ENCODE measurements at places on chromosomes 4 and X.

GRCh38 chrX:65203545-65203944 lies 227.3 kb upstream of the ZC4H2 start:
- no peak for DNase-seq

DNA sequence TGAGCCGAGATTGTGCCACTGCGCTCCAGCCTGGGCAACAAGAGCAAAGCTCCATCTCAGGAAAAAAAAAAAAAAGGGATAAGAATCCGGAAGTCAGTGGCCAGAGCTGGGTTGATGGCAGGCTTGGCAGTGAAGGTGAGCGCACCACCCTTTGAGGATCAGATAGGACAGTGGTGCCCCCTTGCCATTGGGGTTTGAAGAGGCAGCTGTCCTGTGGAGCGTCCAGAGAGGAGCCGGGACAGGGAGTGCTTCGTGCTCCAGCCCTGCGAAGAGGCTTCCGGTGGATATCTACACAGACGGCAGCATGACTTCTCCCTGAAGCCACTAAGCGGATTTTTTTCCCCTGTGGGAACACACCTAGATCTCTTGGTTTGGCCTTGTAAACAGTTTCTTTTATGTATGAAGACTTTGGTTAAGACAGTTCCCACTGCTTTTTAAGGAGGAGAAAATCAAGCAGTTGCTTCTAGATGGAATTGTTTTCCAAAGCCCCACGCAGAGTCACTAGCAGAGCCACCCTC lies 6.5 kb downstream of the TBC1D14 start:
- DNase-seq: no peak

DNA sequence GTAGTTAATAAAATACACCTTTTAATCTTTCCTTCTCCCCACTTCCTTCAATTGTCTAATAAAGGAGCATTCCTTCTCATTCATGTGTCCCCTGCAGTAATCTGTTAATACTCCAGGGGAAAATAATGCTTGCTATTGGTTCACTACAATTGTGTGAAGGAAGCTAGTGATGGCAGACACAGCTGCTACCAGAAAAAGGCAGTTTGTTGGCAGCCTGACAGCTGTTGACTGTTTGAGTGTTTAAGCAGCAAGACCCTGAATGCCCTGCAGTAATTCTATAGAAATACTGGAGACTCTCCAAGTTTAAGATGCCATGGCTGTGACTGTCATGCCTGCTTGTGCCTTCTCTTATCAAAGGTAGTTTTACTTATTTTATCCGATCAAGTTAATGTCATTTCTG lies 359.5 kb downstream of the C4orf33 start:
- DNase-seq: no peak

DNA sequence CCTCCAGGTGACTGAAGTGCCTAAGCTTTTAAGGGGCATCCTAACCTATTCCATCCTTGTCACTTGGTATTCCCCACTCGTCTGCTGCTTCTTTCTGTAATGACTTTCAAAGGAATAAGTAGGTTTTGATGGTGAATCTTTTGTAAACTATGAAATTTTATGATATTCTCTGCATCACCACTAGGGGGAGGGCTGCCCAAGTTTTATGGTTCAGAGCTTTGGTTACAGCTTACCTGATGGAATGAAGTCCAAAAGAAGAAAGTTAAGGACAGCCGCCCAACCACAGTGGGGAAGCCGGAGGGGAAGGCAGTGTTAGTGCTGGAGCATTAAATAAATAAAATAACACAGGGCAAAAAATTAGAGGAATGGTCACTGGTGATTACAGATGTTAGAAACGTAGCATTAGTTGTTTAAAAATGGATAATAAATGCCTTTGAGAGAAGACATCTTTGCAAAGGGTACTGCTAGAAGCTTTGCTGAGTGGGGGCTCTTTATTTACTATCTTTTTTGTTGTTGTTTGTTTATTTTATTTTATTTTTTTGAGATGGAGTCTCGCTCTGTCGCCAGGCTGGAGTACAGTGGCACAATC lies 204.9 kb downstream of the GBA3 start:
- peak; percentile 11 for DNase-seq

DNA sequence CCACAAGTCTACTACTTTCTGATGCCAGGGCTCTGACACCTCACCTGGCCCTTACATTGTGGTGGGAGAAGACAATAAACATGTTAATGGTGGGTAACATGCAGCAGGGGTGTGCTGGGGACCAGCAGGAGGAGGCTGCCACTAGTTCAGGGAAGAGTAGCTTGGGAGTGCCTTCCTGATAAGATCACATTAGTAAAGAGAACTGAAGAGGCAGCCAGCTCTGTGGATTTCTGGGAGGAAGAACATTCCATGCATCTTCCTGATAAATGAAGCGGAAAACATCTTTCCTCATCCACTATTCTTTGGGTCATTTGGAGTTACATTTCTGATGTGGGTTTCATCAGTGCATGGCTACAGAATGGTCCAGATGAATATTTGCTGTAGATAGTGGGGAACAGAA lies 9.0 kb downstream of the RNF150 start:
- no peak for DNase-seq

- no peak for DNase-seq
These were observed 29.7 kb upstream of the ENPP6 start for GRCh38 chr4:184247421-184247820.

- DNase-seq: no peak
These were observed 23.6 kb upstream of the C4orf50 start for GRCh38 chr4:6041800-6042199.

GRCh38 chrX:10231461-10231860 lies 74.7 kb downstream of the CLCN4 start:
- no peak for DNase-seq

GRCh38 chr4:105909787-105910281 lies 14.6 kb downstream of the NPNT start:
- DNase-seq: no peak

DNA sequence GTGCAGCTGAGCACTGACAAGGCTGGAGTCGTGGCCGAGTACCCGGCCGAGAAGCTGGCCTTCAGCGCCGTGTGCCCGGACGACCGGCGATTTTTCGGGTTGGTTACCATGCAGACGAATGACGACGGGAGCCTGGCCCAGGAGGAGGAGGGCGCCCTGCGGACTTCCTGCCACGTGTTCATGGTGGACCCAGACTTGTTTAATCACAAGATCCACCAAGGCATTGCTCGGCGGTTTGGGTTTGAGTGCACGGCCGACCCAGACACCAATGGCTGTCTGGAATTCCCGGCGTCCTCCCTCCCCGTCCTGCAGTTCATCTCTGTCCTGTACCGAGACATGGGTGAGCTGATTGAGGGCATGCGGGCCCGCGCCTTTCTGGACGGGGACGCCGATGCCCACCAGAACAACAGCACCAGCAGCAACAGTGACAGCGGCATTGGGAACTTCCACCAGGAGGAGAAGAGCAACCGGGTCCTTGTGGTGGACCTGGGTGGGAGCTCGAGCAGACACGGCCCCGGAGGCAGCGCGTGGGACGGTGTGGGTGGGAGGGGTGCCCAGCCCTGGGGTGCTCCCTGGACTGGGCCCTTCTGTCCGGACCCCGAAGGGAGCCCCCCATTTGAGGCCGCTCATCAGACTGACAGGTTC lies 24.3 kb downstream of the RGS12 start:
- no peak for DNase-seq

DNA sequence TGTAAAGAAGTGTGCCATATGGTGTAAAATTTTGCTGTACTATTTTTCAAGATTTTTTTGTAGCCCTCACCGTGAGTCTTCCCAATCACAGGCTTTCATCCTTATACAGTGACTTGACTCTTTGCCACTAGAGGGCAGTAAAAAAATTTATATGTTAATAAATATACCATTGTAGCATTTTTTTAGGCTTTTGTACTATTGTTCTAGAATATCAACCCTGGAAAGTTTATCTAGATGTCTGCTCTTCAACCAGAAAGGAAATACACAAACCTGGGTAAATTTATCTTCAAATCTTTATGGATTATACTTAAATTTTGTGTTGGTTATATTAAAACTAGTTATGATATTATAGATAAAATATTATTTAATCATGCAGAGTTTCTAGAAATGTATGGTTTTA lies 235.3 kb downstream of the TENM3 start:
- peak; percentile 5 for DNase-seq

GRCh38 chr4:152531479-152531878 lies 4.4 kb downstream of the FBXW7 start:
- no peak for DNase-seq

GRCh38 chr4:78629991-78630541 lies 78.5 kb downstream of the ANXA3 start:
- no peak for DNase-seq

DNA sequence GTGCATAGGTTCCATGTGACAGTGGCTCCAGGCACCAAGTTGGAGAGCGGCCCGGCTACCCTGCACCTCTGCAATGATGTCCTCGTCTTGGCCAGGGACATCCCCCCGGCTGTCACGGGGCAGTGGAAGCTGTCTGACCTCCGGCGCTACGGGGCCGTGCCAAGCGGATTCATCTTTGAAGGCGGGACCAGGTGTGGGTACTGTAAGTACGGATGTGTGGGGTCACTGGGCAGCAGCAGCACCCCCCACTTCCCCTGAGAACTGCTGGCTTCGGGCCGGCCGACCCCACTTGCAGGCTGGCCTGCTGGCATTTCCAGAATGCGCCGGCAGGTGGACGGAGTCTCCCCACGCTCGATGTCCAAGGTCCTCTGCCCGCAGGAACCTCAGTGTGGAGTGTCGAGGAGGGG lies 13.2 kb downstream of the DOK7 start:
- DNase-seq: no peak

- DNase-seq: no peak
These were observed 335.9 kb upstream of the AR start for GRCh38 chrX:67207912-67208311.

DNA sequence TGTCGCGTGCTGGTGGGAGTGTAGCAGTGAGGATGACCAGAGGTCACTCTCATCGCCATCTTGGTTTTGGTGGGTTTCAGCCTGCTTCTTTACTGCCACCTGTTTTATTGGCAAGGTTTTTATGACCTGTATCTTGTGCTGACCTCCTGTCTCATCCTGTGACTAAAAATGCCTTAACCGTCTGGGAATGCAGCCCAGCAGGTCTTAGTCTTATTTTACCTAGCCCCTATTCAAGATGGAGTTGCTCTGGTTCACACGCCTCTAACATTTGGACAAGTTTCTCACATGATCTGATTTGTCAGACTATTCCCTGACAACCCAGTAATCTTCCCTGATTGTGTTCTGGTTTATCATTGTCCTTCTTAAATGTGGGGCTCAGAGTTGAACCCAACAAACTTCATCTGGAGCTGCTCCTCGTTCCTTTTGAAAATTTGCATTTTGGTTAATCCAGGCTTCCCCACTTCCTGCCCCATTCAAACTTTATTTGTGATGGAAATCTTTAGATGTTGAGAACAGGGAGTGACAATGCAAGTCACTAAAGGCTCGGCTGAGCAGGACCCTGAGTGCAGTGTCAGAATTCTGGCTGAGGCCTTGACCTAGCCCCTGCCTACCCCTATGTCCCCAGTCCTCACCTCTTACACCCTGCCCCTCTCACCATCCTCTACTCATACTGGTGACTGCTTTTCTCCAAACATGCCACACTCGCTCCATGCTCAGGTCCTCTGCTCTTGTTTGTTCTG lies 226.8 kb downstream of the STIM2 start:
- no peak for DNase-seq

Data from germinal center (tissue), 1 donor.